ENCODE measurements at places on chromosomes 12 and 14.
A peak's percentile ranks its signal among the peaks of the same experiment; 100 is the strongest.

DNA sequence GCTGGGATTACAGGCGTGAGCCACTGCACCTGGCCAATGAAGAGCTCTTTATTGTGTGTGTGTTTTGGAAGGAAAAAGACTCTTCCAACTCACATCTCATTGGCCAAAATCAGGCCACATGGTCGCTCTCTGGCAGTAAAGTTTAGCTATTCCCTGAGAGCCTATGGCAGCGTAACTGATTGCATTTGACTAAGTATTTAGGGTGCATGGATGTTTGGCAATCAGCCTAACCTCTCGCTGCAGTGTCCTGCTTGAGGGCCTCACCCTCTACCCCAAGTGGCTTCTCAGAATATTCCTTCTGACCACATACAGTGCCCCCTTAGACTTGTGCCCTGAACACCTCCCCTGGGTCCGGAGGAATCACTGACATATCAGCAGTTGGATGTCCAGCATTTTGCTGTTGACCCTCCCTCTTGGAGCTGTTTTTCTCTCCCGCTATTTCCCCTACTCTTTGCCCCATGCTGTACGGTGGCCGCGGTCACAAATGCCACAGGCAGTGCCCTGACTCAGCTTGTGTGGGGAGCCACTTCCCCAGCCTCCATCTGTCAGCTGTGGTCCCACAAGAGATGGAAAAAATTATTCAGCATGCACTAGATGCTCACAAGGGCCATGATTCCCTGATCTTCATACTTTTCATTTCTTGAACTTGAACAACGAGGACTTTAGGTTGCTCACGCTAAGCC, 9.5 kb downstream of the PHETA1 start:
- no peak for DNase-seq

GRCh38 chr12:110200124-110200417, 75.9 kb downstream of the IFT81 start:
- no peak for DNase-seq

DNA sequence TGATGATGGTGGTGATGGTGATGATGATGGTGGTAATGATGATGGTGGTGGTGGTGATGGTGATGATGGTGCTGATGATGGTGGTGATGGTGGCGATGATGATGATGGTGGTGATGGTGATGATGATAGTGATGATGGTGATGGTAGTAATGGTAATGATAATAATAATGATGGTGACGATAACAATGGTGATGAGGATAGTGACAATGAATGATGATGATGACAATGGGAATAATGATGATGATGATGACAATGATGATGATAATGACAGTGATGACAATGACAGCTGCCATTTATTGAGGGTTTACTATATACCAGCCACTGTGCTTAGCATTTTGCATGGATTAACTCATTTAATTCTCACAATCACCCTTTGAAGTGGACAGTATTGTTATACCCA, 94.6 kb downstream of the SRRM4 start:
- DNase-seq, result no peak

GRCh38 chr14:103179094-103179493, 55.8 kb downstream of the TNFAIP2 start:
- no peak for DNase-seq

GRCh38 chr12:75725521-75726111, 214.2 kb upstream of the KRR1 start:
- DNase-seq, result no peak

GRCh38 chr14:75959031-75959430, 22.8 kb downstream of the TGFB3 start:
- no peak for DNase-seq

DNA sequence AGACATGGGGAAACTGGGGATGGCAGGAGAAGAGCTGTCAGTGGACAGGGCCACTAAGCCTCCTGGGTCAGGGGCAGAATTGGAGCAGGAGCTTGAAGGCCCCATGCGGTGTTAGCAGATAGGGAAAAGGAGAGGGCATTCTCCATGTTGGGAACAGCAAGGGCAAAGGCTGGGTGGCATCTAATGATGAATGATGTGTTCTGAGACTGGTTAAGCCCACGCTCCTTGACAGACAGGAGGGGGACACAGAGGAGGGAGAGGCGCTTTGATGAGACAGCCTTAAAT, 63.0 kb downstream of the CLMN start:
- no peak for DNase-seq

DNA sequence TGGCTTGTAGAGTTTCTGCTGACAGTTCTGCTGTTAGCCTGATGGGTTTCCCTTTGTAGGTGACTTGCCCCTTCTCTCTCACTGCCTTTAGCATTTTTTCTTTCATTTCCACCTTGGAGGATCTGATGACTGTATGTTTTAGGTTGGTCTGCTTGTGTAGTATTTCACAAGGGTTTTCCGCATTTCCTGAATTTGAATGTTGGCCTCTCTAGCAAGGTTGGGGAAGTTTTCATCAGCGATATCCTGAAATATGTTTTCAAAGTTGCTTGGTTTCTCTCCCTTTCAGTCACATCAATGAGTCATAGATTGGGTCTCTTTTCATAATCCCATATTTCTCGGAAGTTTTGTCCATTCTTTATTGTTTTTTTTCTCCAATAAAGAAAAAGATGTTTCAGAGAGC, 11.4 kb downstream of the NOPCHAP1 start:
- no peak for DNase-seq

GRCh38 chr14:99143126-99143525, 128.9 kb downstream of the BCL11B start:
- no peak for DNase-seq

GRCh38 chr12:79534029-79534867, 156.5 kb downstream of the PAWR start:
- DNase-seq, result no peak

GRCh38 chr12:42767326-42767954, 177.9 kb upstream of the PRICKLE1 start:
- DNase-seq, result no peak

GRCh38 chr12:7935590-7936581, at the start of gene SLC2A3:
Gene SLC2A3, minus strand, starts transcription at chr12:7936187. Its CDS starts 153 bp downstream, at chr12:7936034.
- DNase-seq, result peak; percentile 54

DNA sequence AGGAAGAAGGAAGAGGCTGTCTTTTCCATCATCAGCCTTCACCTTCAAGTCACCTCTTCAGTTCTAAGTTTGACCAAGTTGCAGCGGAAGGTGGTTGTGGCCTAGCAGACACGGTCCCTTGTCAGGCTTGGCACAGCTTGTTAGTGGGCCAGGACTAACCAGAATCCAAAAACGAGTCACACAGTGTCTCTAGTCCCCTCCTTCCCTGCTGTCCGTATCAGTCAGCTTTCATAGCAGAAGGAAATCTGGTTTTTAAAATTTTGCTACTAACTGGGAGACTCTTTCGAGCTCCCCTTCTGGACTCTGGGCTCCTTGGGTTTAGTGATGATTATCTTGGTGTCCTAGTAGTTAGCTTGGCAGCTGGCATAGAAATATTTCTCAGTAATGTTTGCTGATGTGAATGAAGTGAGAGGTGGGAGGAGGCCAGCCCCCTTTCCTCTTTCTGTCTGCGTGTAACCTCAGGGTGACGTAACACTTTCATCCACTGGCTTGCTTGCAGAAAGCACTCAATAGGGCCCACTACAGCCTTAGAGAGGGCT, 3.8 kb downstream of the ETV6 start:
- DNase-seq, result no peak

GRCh38 chr12:7091171-7091570, 1.1 kb downstream of the C1R start:
- no peak for DNase-seq

GRCh38 chr14:73785834-73786635, 65.6 kb upstream of the PTGR2 start:
- DNase-seq, result peak; percentile 29

GRCh38 chr12:45468751-45469615, 253.1 kb downstream of the ANO6 start:
- no peak for DNase-seq

DNA sequence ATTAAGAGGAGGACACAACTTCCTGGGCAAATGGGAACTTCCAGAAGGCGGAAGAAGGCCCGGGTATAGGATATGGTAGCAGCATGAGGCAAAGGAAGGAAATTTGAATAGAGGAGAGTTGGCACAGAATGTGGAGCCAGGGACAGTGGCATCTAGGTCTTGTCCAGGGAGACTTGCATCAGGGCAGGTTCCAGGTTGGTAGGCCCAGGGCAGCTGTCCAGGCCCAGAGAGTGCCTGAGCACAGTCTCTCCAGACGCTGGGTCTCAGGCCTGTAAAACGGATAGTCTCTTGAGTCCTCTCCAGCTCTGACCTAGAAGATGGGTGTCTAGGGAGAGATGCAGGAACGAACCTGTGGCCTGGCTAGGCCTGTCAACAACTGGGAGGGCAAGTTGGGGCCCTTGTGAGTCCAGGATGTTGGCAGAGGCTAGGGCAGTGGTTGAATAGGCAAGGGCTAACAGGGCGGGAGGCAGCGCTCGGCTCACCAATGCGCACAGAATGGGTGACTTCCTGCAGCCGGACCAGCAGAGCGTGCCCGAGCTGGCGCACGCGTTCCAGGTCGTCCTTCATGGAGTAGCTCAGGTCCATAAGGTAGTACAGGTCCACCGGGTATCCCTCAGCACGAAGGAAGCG, 9.9 kb downstream of the ITGB7 start:
- no peak for DNase-seq

GRCh38 chr14:42869681-42870080, 1263.0 kb downstream of the LRFN5 start:
- DNase-seq, result no peak

GRCh38 chr12:113684908-113685782, 213.5 kb upstream of the LHX5 start:
- DNase-seq, result no peak

Measured in activated CD8-positive, alpha-beta memory T cell treated with anti-CD3 and anti-CD28 coated beads for 1 hour (primary cell).